Hindlimb muscle (tissue), 1 donor: ENCODE measurements at places on chromosomes 11 and 22.
A peak's percentile ranks its signal among the peaks of the same experiment; 100 is the strongest.

DNA sequence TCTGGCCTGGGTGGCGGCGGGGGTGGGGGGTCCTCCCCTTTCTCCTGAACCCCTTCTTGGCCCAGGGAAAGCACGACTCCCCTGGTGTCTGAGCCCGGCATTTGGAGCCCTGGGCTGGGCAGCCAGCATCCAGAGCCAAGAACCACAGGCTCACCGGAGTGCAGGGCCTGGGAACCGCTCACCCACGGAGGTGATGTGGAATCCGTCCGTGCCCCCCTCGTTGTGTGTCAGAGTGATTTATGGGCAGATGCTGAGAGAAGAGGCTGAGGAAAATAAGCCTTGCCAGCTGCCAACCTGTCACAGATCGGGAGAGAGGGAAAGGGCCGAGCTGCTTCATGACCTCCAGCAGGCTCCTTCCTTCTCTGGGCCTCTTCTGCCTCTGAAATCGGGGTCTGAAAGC lies 33.7 kb downstream of the WNT11 start:
- DNase-seq = no peak

DNA sequence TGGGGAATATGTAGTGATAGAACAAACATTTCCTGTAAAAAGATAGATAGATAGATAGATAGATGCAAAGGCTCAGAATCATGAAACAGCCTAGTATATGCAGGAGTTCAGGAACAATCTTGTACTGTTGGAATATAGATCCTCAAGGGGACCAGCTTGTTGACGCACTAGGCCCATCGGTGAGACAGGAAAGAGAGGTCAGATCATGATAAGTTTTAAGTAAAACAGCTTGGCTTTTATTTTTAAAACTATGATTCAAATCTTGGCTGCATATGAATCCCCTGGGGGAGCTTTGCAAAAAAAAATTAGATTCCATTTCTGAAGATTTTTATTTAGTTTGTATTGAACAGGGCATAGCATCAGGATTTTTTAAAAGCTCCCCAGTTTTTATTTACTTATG lies 185.8 kb downstream of the TRPC6 start:
- DNase-seq = no peak

DNA sequence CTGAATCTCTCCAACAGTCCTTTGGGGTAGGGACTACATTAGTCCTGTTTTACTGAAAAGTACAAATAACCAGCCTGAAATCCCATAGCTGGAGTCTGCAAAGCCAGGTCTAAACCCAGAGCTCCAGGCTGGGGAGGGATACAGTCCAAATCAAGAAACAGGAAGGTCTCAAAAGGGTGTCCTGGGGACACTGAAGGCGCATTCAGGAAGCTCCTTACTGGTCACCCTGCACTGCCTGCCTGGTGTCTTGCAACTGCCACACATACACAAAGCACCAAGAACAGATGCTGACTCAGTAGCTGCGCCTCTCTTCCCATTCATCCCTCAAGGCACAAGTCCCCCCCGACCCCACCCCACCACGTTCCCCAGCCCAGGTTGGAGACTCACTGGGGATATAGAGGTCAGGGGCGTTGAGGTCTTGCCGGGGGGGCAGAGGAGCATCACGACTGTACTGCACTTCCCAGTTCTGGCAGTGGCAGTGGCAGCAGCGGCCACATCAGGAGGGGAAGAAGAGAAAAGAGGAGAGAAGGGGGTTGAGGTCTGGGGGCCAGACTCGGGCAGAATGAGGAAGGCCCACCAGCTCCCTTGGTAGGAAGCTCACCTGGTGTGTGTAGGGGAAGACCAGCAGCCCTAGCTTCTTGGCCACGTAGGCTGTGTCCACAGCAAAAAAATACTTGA lies 1.6 kb downstream of the YIF1A start:
- DNase-seq = no peak

GRCh38 chr11:89508544-89508943 lies 17.4 kb upstream of the NOX4 start:
- DNase-seq = no peak

- no peak for DNase-seq
Measured at GRCh38 chr11:119027561-119028345, 2.9 kb downstream of the SLC37A4 start.

DNA sequence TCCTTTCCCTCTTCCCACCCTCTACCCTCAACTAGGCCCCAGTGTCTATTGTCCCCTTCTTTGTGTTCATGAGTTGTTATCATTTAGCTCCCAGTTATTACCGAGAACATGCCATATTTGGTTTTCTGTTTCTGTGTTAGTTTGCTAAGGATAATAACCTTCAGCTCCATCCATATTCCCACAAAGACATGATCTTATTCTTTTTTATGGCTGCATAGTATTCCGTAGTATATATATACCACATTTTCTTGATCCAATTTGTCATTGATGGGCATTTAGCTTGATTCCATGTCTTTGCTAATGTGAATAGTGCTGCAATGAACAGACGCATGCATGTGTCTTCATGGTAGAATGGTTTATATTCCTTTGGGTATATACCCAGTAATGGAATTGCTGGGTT lies 17.8 kb downstream of the C11orf71 start:
- DNase-seq = no peak

DNA sequence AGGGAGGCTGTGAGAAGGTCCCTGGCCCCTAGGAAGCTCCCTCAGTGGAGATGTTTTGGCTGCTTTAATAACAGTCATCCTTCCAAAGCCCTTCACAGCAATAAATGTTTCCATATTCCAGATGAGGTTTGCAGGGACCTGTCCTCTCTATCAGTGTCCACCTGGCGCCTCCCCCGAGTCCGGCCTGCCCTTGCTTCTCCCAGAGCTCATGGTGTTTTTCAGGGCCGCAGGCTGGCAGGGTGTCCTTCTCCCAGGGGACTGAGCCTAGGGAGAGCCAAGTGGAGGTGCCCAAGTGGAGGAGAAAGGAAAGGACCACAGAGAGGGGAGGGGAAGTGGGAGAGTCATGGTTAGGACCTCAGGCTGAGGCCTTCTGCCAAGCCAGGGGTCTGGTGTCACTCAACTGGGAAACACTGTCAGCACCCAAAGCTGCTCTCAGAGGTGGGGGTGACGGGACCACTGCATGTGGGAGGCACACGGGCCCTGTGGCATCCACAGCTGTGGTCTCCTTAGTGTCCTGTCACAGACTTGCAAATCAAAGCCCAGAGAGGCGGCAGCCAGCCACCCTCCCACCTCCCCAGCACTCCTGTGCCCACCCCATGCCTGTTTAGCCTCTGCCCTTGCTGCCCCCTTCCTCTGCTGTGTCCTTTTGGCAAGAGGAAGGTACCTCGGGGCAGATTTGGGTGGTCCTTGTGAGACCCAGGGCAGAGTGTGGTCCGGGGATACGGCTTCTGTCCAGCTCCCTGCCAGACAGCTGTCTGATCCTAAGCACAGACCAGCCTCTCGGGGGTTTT lies 6.4 kb downstream of the DERL3 start:
- DNase-seq = no peak

DNA sequence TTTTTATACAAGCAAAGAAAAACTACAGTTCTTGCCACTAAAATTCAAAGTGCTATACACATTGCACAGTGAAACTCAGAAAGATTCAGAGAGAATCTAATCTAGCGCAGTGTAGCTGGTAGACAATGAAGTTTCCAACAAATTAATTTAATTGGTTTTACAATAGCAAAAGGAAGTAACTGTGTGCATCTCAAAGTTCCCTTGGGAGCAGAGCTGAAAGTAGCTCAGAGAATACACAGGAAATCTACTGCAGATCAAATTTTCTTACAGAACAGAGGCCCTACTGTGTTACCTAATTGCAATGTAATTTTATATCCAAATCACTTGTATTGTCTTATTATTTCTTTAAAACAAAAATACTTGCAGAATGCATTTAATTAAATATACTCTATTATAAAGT lies 1396.2 kb upstream of the TENM4 start:
- DNase-seq = no peak

DNA sequence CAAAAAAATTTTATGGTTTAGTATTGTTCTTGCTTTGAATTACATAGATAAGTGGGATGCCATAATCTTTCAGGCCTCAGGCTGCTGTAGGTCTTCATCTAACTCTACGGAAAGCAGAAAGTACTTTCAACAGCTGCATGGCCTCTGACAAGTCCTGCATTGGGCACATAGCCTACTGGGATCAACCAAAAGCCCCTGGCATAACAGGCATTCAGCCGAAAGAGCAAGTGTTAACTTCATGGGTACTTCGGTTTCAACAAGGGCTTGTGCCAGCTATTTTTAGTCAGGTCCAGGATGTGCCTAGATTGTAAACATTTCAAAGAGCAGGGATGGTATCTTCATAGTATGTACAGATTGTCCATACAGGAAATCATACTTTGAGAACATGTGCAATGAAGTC lies 3.1 kb downstream of the SLN start:
- no peak for DNase-seq

GRCh38 chr11:19557720-19558140 lies 154.9 kb upstream of the NAV2 start:
- DNase-seq = peak; percentile 56

DNA sequence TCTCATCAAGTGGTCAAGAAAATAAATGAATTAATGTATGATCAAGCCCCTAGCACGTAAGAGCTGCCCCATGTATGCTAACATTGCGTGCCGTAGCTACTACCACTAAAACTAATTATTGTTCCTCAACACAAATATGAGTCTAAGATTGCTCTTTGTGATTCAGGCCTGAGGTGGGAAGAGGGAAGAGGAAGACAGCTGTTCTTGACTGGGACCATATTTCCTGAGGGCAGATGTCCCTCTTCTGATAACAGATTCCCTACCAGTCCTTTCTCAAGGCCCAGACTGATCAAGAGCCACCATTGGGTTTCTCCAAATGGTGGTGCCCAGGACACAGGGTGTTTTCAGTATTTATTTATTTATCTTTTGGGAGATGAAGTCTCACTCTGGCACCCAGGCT lies 87.2 kb upstream of the CADM1 start:
- DNase-seq = no peak

DNA sequence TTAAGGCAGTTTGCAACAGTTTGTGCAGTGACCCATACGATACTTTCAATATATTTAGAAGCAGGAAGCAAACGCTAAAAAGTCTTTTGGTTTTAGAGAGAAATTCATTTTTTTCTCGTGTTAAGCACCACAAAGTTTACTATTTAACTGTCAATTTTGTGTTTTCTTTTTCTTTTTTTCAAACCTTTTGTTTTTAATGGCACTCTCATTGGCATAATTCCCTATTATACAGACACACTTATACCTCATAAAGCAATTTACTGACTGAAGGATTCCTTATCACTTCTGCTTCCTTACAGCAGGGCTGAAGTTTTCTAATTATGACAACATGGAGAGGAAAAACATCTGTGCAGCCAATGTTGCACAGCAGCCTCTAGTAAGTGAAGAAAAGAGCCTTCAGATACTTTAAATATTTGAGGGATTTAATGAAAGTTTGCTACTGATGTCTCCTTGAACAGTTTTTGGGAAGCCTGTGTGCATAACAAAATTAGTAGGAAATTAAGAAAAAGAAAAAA lies 2191.2 kb downstream of the LRRC4C start:
- no peak for DNase-seq

- peak; percentile 67 for DNase-seq
Measured at GRCh38 chr11:43942662-43943371, 380 bp downstream of the C11orf96 start.

DNA sequence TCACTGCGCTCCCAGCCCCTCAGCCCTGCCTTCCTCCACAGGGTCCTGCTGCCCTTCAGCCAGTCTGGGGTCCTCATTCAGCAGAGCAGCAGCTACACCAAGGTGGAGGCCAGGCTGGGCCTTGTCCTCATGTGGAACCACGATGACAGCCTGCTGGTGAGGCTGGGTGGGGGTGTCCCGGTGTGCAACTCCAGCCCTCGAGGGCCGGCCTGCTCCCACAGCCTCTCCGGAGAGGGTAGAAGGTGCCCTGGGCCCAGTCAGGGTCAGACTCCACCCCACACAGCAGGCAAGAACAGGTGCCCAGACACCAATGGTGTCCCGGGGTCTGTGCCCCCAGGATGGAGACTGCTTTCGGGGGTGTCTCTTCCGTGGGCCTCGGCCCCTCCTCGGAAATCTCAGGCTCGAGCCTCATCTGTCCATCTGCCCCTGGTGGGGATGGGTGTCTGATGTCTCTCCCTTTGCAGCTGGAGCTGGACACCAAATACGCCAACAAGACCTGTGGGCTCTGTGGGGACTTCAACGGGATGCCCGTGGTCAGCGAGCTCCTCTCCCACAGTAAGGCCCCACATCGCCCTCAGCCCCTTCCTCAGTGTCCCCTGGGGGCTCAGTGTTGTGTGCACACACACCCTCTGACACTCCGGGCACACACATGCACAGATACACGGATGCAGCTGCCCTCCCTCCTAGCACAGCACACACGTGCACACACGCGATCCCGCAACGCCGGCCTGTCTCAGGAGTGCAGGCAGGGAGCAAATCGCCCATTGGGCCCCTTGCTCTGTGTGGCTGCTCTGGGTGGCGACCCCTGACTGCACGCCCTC lies 4.9 kb downstream of the MUC5AC start:
- no peak for DNase-seq
